ENCODE measurements at places on chromosomes 11 and 22.

- DNase-seq, result no peak
Observed at GRCh38 chr11:35099278-35100012, 39.5 kb upstream of the CD44 start.

- DNase-seq, result no peak
Observed at GRCh38 chr11:20762116-20762844, 92.9 kb downstream of the NELL1 start.

GRCh38 chr11:127385071-127385470, 384.5 kb upstream of the KIRREL3 start:
- DNase-seq, result no peak

DNA sequence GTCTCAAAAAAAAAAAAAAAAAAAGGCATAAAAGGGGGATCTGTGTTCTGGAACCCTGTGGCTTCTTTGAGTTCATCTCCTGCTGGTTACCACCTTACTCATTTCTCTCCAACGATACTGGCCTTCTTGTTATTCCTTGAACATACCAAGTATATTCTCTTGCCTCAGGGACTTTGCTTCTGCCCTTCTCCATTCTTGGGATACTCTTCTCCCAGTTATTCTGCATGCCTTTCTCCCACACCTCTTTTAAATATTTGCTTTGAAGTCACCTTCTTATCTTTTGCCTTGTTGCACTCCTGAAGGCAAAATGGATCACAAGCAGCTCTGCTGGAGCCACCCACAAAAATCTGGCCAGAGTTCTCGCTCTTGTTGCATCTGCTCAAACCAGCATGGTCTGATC, 76.0 kb upstream of the RRM1 start:
- no peak for DNase-seq

- DNase-seq, result no peak
Observed at GRCh38 chr11:19827399-19828135, 114.9 kb downstream of the NAV2 start.

- no peak for DNase-seq
Observed at GRCh38 chr11:65157336-65157735, 12.7 kb upstream of the SPDYC start.
